ENCODE measurements at places on chromosomes 5 and 9.

DNA sequence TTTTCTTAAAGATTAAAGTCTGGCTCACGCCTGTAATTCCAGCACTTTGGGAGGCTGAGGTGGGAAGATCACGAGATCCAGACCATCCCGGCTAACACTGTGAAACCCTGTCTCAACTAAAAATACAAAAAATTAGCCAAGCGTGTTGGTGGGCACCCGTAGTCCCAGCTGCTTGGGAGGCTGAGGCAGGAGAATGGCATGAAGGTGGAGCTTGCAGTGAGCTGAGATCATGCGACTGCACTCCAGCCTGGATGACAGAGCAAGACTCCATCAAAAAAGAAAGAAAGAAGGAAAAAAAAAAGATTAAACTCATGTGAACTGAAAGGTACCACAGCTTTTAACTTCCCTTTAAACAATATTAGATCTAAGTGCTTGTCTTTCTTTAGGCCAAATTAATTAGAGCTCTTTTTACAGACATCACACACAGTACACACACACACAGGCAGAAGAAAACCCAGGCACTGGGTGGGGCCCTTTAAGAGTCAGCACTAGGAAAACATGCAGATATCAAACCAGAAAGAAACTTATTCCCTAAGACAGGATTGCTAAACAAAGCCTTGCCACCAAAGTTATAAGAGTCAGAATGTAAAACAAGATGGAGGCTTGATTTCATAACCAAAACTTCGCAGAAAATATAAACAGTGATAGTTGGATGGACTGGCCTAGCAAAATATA lies 29.3 kb upstream of the UHRF2 start:
- DNase-seq = no peak

- DNase-seq = no peak
These were observed 59.2 kb downstream of the WNK2 start for GRCh38 chr9:93243112-93243511.

DNA sequence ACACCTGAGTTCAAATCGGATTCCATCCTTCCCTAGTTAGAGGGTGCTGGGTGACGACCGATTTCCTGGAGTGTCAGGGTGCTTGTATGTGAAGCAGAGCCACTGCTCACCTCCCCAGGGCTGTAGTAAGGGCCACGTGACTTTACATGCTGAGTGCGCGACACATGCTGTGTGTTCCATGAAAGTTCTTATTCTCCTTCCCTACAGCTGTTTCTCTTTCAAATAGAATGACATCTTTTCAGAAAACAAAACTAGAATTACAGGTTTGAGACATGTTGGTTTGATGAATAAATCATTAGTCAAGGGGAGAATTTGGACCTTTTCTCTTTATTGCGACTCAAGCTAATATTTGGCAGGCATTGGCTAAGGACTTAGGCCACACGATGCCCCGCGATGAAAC lies 113.1 kb downstream of the JMY start:
- DNase-seq = no peak

DNA sequence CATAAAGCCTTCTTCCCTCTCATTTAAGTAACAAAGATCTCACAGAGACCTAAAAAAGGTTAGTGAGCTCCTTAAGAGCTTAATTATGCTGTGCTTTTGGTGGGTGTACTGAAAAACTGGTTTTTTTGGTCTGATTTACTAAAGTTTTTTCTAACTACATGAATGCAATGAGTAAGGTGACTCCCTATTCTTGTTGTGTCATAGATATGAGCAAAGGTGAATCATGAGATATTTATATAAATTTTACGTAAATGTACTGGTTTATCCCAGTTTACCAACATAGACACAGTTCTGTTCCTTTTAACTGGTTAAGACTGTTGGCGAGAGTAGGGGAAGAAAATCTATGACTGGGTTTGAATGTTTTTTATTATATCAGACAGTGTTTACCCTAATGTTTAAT lies 250.5 kb downstream of the NR2F1-AS1 start:
- no peak for DNase-seq

- DNase-seq = no peak
These were observed 467.8 kb downstream of the TMEM232 start for GRCh38 chr5:110258460-110259216.

DNA sequence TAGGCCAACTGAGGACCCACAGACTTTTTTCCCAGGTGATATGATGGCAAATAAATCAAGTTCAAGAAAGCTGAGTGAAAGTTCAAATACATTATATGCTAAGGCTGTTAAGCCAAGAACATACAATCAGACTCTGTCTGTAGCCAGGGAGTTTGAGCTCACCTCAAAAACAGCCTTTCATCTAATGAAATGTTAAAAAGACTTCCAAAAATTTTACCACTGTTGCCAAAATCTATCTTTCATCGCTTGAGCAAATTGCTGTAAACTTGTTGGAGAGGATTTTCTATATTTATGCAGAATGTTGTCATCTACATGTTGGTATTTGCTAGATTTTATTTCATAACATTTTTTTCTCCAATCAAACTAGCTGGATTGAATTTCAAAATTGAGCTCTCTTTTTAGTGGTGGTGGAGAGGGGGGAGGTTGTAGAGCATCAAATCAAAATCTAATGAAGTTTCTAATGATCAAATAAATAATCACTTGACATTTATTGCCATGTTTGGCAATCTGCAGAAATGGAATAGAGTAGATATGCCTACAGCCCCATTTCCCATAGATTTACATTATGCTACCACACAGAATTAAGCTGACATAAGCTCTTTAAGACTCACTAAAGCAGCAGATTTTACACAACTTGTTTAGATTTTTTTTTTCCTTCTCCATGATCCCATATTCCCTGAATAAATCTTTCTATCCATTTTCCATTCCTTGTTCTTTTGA lies 828.9 kb upstream of the ZNF608 start:
- no peak for DNase-seq

DNA sequence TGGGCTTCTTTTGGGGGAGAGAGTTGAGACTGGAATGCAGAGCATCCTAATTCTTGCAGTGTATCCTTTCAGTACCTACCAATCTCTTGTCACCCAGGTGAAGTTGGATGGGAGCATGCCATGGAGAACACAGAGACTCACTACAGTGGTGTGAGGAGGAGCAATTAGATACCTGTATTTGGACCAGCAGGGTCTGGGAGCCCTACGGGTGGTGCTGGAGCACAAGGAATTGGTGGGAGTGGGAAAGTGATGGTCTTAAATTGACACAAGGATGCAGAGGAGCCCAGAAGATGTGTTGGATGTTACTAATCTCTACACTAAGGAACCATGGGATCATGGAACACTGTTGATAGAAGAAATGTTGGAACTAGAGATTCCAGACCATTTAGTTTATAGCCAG lies 212.7 kb downstream of the CHSY3 start:
- DNase-seq = no peak

DNA sequence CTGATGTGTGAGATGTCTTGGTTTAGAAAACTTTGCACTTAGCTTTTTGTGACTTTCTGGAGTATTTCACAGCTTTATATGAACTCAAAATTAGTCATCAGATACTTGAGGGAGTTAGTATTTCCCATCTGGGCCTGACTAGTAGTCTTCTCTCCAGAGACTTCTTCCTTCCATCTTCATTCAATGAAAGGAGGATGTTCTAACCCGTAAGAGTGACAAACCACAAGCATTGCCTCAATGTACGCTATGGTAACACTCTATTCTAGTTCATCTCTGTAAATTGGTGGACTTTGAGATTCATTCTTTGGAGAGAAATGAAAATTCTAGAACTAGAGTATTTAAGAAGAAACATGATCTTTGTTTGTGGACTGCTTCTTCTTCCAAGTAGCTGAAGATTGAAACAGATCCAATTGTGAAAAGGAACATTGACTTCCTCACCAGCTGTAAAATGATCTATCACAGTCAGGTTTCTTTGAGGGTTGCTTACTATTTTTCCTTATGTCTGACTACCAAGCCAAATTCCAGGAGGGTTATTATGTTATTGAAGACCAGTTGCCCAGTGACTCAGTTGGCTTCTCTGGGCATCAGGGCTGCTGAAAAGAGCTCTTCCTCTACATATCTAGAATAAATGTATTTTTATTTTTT lies 157.6 kb downstream of the SLC12A2 start:
- no peak for DNase-seq

- no peak for DNase-seq
These were observed 333.3 kb downstream of the ARRDC3 start for GRCh38 chr5:91049800-91050199.

GRCh38 chr5:7772141-7772540 lies 78.8 kb downstream of the CFAP90 start:
- no peak for DNase-seq

GRCh38 chr9:14277244-14277643 lies 36.7 kb downstream of the NFIB start:
- no peak for DNase-seq

- DNase-seq = no peak
These were observed 38.0 kb upstream of the UBTD2 start for GRCh38 chr5:172321593-172321992.

DNA sequence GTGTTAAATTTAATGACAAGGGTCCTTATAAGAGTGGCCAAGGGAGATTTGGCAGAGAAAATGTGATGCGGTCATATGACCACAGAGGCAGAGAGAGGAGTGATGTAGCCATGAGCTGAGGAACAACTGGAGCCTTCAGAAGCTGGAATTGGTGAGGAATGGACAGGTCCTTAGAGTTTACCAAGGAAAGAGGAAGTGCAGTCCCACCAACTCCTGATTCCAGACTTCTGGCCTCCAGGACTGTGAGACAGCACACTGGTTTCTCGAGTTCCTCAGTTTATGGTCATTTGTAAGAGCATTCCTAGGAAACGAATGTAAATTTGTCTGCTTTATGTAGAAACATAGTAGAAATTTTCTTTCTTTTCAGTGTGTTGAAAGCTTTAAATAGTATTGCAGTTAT lies 410.1 kb downstream of the CDH18 start:
- no peak for DNase-seq

- no peak for DNase-seq
These were observed 586.9 kb downstream of the CCDC171 start for GRCh38 chr9:16139774-16140173.

GRCh38 chr9:123536455-123536868 lies 180.5 kb downstream of the CRB2 start:
- DNase-seq = no peak

- no peak for DNase-seq
These were observed 46.7 kb downstream of the POC5 start for GRCh38 chr5:75670577-75670976.

DNA sequence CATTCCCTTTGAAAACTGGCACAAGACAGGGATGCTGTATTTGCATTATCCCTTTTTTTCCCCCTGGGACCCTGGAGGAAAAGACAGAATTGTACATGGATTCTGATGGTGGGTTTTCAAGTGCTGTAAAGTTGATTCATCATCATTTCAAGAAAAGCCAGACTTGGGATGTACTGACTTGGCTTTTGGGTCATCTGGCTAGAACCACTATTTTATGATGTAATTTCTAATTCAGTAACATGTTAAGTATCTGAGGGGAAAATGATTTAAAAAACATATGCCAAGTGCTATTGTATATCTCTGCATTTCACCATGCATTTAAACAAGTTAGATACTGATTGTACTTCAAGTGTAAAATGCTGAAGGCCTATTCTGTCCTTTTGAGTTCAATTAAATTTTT lies 15.2 kb upstream of the MAP3K1 start:
- no peak for DNase-seq

DNA sequence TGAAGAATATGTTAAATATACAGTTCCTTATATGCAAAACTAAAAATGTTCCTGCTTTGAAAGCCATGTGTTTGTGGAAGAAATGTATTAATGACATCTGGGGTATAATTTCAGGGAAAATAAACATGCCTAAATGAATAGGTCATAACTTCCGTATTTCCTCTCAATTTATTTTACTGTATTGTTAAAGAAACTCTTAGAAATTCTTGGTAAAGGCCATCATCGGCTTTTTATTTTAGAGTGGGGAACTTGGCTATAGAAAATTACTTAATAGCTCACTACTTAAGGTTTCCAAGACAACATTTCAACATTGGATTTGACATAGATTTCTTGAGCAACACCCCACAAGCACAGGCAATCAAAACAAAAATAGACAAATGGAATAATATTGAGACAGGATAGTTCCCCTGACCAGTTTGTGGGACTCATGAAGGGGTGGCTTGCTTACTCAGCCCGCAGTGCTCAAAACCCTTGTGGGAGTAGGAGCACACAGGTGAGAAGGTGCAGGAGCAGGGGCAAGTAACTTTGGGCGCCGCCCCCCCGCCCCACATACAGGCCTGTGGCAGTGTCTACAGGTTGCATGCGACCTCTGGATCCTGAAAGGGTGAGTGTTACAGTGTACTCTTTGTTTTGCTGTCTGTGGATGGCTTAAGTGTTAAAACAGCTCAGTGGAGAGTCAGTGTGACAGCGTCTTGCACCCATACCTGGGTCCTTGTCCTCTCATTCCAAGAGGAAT lies 891.4 kb upstream of the C9orf72 start:
- no peak for DNase-seq

DNA sequence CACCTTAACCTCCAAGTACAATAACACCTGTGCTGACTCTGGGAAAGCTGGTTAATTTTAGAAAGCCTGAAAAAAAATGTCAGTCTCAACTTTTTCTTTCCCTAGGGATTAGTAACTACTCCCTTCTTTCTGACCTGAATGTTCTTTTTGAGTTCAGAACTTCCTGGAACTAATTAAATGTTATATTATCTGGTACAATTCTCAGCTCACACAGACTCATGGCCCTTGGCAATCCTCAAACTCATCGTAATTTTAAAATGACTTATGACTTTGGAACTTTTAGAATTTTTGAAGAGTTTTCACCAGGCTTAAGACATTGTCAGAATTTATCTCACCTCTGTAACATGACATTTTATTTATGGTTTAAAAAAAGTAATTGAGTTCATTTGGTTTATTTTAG lies 315.0 kb downstream of the FER start:
- no peak for DNase-seq

DNA sequence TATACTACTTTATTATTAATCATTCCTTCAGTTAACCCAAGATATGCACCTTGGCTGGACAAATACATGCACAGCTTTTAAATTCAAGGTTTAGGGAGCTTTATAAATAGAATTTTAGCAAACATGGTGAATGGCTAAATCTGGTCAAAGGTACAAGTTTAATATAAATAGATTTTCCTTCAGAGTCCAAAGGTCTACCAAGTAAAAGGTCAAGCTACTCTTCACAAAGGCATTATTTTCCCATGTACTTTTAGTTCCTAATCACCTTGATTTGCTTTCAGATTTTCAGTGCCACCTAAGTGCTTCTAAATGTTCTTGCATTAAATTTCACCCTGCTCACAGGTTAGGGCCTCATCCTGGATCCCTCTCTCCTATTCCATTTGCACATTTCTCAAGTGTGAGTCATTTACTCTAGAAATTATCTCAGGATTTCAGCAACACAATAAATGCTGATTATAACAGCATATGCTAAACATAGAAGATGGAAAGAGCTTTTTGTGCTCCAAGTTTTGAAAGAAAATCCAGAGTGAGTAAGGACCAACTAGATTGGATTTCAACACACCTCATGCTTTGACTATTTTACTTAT lies 459.4 kb upstream of the ITGA1 start:
- DNase-seq = no peak

- no peak for DNase-seq
These were observed 176.2 kb downstream of the NR3C1 start for GRCh38 chr5:143227301-143227700.

GRCh38 chr9:137255448-137256114 lies 454 bp downstream of the NELFB start:
- no peak for DNase-seq
